ENCODE measurements at places on chromosomes 6 and 20.

DNA sequence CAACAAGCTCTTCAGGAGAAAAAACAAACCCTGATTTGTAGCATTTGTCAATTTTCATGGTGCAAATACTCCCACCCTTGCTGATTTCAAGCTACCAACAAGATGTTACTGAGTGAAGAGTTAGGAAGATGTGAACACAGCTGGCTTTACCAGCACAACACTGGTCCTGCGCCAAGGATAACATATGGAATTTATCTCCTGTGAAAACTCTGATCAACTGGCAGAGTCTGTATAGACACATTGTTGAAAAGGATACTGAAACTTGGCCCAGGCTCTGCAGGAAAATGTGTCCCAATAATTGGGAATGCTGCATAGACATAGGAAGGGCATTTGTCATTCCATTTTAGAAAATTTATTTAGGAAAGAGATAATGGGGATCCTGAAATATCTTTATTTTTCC lies 29.0 kb downstream of the OTOR start:
- DNase-seq, result no peak

DNA sequence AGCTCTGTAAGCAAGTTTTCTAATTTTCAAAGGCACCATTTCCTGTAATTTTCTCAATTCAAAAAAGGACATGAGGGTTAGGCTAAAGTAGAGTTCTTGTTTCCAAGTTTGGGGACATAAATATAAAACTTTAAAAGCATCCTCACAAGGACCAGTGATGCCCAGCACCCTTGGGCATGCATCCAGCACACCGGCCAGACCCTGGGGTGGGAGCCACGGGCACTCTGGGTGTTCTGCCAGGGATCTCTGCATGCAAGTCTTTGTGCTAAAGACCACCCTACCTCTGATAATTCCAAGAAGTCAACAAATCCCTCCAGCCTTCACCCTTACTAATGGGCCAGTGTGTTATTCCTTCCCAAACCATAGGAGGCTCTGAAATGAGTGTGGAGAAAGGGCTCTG lies 46.5 kb downstream of the PLCG1 start:
- DNase-seq, result no peak

GRCh38 chr6:20933057-20933788 lies 399.0 kb downstream of the CDKAL1 start:
- no peak for DNase-seq

DNA sequence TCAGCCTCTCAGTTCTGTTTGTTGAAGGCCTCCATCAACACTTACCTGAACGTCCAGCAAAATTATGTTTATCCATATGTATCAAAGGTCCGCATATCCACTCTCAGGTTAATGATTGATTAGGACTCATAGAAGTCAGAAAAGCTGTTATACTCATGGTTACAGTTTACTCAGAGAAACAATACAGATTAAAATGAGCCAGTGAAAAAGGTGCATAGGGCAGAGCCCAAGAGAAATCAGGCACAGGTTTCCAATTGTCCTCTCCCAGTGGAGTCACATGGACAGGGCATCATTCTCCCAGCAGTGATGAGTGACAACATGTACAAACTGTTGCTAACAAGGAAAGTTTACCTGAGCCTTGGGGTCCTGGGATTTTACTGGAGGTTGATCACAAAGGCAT lies 36.2 kb downstream of the THEMIS start:
- no peak for DNase-seq

DNA sequence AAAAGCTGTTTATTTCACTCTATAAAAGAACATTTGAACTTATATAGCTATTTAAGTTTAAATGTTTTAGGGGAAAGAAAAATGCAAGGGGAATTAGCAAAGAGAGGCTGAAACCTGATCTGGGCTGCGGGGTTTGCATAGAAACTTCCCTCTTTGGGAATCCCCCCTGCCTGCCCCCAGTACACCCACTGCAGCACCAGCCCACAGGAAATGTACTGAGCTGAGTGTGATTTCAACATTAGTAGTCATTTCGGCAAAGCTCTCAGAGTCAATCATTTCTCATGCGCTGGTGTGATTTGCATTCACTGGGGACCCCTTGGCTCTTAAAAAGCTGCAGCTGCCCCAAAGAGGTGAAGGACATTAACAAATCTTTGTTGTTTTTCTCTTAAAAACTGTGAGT lies 859.4 kb downstream of the MAFB start:
- DNase-seq, result no peak

DNA sequence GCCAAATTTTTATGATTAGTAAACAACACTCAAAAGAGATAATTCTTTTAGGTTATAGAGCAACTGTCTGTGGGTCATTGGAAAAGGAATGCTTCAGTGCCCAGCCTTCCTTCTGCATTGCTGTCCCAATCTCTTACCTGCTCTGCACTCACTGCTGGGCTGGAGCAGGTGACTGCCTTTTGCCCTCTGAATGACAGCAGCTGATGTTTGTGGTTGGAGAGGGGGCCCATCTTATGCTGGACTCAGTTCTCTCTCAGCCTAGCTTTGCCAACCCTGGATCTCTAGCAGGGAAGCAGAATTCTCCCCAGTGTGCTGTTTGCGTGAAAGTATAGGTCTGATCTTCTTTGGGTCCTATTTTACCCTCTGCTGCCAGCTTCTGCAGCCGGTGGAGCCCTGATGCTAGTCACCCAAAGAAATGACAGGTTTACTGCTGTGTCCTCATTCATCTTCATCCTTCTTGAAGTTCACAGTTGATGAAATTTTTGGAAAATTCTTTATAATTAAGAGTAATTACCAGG lies 193.5 kb downstream of the ARID1B start:
- DNase-seq, result no peak

GRCh38 chr6:72533606-72534005 lies 88.3 kb upstream of the KCNQ5 start:
- DNase-seq, result no peak

GRCh38 chr6:167150941-167151549 lies 6.7 kb downstream of the GPR31 start:
- no peak for DNase-seq

- no peak for DNase-seq
These were observed 65.1 kb downstream of the HIVEP1 start for GRCh38 chr6:12077021-12077710.

GRCh38 chr6:2034256-2034655 lies 211.1 kb downstream of the GMDS start:
- no peak for DNase-seq

DNA sequence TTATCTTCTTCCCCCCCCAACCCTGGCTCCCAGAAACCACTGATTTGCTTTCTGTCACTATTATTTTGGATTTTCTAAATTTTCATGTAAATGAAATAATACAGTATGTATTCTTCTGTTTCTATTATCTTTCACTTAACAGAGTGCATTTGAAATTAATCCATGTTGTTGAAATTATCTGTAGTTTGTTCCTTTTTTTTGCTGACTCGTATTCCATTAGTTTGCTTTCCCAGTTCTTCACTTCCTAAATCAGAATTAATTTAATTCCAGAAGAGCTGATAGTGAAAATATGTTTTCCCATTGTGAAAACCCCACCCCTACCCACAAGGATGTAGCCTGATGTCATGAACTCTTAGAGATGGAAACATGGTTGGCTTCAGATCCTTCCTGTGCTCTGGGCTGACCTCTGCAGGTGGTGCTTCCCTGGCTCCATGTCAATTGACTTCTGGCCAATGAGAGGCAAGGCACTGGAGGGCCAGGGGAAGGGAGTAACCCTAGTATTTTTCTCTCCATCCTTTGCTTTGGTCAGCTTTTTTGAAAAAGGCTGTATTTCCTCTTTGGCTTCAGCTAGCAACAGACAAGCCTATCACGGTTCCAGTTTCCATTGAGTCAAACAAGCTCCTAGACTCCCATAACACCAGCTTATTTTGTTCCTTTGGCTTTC lies 244.4 kb upstream of the HSF2 start:
- no peak for DNase-seq

DNA sequence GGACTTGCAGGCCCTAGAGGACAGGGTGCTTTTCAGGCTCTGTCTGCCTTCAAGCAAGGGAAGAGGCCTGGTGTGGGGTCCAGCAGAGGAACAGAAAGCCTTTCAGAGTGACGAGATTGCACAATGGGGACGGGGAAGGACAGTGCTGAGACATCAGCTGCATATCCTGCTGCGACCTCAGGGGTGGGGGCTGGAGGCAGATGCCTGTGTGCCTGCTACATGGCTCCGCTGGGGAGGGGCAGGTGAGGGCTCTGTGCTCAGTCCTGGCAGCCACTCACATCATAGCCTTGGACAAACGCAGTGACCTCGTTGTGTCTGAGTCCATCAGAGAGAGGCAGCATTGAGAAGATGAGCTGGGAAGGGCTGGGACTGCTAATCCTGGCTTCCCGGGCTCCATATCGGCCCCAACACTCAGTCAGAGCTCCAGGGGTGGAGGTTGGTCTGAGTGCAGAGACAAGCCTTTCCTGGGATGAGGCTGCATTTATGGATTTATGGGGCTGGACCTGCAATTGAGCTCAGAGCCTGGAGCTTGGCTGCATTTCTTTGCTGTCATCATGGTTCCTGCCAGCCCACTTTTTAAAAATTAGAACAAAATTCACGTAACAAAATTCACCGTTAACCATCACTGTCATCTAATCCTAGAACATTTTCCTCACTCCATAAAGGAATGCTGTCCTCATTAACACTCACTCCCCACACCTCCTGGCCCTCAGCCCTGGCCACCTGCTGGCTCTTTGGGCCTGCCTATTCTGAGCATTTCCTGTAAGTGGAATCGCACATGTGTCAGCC lies 196.9 kb upstream of the SLC24A3 start:
- DNase-seq, result no peak

DNA sequence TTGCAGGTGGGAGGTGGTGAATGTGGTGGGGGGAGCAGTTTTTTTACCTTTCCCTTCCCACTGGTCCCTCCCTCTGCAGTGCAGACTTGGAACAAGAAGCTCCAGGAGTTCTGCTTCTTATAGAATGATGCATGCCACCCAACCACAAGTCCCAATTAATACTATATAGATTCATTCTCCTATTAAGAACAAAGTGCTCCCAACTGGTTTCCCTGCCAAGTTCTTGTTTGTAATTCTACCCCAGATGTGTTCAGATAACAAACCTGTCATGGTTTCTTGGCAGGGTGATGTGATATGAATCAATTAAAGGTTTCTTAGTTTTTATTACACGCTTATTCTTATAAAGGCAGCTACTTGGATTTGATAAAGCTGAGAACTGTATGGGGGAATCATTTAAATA lies 23.9 kb downstream of the HDDC2 start:
- no peak for DNase-seq

DNA sequence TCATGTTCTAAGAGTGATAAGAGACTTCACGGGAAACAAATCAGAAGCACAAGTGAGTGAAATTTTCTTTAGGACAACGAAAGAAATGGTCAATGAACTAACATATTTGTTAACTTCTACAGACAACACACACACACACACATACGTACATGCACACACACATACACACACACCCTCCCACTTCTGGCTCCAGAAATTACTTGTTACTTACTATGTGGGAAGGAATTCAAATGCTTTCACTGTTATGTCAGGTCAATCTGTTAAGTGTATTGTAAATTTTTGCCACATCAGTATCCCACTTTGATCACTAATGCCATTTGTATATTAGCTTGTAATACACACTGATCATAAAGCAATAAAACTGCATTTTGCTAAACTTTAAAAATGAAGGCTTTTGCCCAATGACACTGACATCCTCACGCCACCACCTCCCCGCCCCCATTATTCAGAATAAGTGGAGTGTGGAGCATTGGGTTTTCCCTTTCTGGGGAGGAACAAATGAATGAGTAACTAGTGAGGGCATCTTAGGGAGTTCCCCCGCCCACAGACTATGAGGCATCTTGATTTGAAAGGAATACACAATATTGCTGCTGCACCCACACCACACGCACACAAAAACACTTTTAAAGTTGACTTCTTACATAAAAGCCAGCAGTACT lies 76.2 kb downstream of the ATXN1 start:
- DNase-seq, result peak; percentile 78

DNA sequence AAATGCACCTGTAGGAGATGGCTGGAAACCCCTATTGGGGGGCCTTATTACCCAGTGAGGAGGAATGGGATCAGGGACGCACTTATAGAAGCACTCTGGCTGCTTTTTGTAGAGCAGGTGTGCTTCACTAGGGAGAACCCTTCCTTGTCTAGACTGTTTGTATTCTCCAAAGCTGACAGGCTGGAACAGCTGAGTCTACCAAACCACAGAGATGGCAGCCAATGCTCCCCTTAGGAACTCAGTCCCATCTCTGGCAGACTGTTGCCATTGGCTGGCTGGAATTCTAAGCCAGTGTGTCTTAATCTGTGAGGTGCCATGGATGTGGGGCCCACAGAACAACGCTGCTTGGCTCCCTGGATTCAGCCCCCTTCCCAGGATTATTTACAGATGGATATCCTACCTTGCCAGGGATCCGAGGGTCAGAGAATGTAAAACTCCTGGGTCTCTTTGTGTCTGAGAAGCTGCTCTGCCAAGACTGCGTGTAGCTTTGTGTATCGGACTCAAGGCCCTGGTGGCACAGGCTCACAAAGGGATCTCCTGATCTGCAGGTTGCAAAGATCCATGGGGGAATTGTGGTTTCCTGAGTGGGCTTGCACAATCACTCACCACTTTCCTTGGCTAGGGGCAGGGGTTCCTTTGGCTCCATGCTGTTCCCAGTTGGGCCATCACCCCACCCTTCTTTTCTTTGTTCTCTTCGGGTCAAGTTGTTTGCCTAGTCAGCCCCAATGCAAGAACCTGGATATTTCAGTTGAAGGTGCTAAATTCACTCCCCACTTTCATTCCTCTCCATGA lies 26.1 kb downstream of the C6orf52 start:
- no peak for DNase-seq

- no peak for DNase-seq
These were observed 68.8 kb downstream of the GJA1 start for GRCh38 chr6:121504227-121504626.

GRCh38 chr6:54981647-54982046 lies 135.1 kb downstream of the FAM83B start:
- DNase-seq, result no peak

DNA sequence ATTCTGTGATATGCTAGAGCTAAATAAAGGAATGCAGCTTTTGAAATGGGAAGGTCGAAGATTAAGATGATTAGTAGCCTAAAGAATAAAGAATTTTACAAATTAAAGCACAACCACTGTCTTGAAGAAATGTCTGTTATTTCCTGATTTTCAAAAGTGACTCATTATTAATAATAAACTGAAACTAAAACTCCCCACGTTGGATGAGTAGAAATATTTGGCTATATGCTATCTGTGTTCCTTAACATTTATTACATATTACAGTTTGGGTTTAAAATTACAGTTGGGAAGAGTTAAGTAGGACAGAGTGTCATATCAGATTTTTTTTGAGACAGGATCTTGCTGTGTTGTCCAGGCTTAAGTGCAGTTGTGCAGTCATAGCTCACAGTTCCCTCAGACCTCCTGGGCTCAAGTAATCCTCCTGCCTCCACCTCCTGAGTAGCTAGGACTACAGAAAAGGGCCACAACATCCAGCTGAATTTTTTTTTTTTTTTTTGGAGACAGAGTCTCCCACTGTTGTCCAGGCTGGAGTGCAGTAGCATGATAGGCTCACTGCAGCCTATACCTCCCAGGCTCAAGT lies 47.1 kb downstream of the AKIRIN2 start:
- no peak for DNase-seq

DNA sequence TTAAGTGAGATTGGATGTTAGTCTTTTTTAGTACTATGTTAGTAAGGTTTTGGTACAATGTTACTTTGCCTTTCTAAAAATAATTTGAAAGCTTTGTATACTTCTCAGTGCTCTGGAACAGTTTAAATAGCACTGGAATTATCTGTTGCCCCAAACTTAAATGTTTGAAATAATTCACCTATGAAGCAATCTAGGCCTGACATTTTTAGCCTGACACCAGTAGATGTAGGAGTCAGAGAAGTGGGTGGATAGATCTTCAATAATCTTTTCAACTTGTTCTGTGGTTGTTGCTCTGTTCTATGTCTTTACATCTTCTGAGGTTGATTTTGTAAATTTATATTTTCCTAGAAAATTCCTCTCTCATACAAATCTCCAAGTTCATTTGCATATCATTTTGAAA lies 103.1 kb upstream of the ADGRF1 start:
- DNase-seq, result no peak

Measured in stimulated activated CD4-positive, alpha-beta T cell treated with anti-CD3 and anti-CD28 coated beads, Interleukin-12 subunit alpha, Interleukin-12 subunit beta, amount 100 ng/mL, for 24 hours (primary cell).